AG08396 (cell line): ENCODE measurements at places on chromosomes 5 and 9.

DNA sequence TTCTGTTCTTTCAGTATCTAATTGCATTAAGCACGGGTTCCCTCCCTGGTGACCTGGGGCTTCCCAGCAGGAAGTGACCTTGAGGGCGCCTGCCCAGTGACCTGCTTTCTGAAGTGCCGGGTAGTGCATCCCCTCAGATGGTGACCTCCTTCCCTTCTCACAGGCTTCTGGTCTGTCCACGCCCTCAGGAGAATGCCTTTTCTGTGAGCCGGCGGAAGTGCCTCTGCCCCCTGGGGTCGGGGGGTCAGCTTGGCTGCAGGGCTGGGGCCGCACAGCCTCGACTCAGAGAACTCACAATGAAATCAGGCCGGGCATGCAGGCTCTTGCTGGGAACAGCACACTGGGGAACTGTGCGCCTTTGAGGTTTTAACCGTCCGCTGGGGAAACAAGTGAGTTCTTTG, 124.5 kb upstream of the PHYKPL start:
- no peak for DNase-seq

- DNase-seq: no peak
Observed at GRCh38 chr9:84140535-84141101, 160.0 kb downstream of the RMI1 start.

GRCh38 chr5:125668884-125669283, 754.3 kb upstream of the GRAMD2B start:
- DNase-seq: no peak

GRCh38 chr9:107137495-107138202, 145.4 kb upstream of the RAD23B start:
- peak; percentile 58 for DNase-seq

DNA sequence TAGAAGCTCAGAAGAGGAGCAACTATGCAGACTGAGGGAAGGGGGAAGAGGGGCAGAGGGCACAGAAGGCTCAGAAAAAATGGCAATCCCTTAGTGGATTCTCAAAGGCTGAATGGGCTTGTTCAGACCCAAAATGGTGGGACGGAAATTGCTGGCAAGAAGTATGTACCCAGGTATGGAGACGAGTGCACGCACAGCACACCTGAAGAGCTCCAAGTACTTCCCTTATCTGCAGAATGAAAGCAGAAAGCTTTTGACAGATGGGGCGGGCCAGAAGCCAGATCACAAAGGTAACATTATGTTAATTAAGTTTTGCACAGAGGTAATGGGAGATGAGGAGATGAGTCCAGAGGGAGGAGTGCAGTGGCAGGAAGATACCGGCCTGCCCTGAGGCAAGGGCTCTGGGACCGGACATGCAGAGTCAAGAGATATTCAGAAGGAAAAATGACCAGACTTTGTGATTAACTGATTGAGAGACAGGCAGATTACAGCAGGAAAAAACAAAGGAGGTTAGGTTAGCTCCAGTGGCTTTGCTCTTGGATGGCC, 138.1 kb upstream of the PIK3R1 start:
- DNase-seq: no peak

GRCh38 chr5:24407466-24407865, 237.3 kb downstream of the CDH10 start:
- no peak for DNase-seq

DNA sequence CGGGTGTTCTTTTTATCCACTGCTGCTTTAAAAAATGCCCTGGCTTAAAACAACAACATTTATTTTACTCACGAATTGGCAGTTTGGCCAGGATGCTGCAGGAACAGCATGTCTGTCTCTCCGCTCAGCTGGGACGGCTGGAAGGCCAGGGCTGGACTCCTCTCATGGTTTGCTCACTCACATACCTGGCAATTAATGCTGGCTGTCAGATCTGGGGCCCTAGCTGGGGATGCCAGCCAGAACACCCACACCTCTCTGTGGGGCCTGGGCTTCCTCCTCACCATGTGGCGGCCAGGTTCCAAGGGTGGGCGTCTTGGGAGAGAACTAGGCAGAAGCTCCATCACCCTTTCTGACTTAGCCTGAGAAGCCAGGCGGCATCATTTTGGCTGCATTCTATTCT, 189.1 kb upstream of the IL12B start:
- DNase-seq: no peak

DNA sequence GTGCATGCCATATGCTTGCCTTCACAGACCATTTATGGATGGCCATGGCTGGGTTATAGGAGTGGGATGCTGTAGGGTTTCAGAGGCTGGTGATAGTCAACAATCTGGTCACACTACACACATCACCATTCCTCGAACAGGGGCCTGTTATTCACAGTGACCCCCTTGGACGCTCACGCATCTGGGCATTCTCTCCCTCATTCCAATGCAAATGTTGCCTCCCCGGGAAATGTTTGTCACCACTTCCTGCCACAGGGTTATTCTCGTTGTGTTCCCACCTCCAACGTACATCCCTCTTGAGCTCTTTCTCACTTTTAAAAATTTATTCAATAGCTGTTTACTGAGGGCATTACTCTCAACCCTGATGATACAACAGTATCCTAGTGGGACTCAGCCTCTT, 135.4 kb downstream of the SCAMP1 start:
- DNase-seq: no peak

DNA sequence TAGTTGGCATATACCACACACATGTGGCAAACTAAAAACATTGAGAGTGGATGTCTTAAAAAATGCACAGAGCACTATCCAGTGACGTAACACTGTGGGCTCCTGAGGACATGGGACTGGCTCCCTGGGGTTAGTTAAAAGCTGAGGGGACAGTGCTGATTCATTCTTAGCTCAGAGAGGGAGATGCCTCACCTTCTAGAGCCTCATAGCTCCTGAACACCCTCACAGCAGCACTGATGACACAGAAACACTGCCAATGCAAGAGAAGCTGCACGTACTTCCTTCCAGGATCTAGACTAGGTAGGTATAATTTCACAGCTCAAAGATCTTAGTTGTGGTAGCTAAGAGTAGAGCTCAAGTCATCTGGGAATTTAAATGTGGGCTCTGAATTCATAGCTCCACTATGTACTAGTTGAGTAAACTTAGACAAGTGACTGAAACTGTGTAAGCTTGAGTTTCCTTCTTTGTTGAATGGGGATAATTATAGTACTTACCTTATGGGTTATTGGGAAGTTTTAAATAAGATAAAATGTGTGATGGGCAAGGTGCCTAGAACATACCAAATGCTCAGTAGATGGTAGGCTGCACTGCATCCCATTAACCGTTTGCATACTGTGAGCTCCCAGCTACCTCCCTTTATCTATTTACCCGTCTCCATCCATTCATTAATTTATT, 279.9 kb downstream of the ASTN2 start:
- no peak for DNase-seq

DNA sequence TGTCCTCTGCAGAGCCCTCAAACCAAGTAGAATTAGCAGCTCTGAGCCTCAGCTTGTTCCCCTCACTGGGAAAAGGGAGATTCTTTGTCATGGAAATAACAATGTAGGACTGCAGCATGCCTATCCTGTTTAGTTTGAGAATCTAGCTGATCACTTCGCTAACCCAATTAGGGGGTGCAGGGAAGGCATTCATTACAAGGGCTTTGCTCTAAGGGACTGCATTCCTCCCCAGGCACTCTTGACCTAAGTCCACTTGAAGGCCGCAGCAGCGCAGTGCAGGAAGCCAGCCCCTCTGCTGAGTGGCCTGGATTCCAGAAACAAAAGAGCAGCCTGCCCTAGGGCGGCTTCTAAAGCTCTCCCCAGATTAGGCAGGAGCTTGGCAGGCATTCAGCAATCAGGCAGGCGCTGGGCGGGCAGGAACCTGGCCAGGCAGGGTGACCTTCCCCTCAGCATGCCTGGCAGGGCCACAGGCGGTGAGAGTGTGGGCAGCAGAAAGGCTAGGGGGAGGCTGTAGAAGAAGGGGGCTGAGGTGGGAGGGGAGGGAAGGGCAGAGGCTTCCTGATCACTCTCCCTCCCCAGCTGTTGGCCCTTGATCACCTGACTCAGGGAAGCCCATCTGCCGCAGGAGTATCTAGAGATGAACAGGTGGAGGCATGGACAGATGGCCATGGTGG, 24.8 kb downstream of the CCNJL start:
- DNase-seq: peak; percentile 22

- no peak for DNase-seq
Observed at GRCh38 chr5:150658121-150658520, 2.9 kb upstream of the MYOZ3 start.

DNA sequence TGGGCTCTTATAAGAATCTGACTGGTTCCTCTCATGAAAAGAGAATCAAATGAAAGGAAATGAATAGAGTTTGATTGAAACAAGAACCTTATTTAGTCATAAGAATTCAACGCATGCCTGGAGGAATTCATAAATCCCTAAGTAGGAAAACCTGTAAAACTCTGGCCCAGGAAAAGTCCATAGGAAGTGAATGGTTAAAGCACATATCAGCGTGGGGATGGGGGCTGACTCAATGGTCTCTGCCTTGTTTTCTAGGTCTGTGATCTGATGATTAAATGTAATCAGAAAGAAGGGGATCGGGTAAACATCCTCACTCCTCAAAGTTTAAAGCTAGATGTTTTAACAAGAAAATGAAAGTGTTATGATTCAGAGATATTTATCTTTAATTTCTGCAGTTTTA, 759.4 kb upstream of the C9orf72 start:
- DNase-seq: no peak
